Fibroblast of the aortic adventitia (primary cell): ENCODE measurements at places on chromosomes 11 and 22. TPM values are rescaled to one million over a fixed set of nuclear protein-coding genes. Genes with fewer than 3 reads are reported as not detected.

TBX10 gene
- not detected in 2 replicates for total RNA-seq

CREB3L1 gene
- total RNA-seq, result 31.6 and 37.5 TPM in 2 replicates

SMC1B gene
- 0.08 and 0.09 TPM in 2 replicates for total RNA-seq

HOATZ gene
- not detected in 2 replicates for total RNA-seq

OR5B21 gene
- not detected in 2 replicates for total RNA-seq

PHOX2A gene
- total RNA-seq, result not detected in 2 replicates

MAJIN gene
- total RNA-seq, result not detected in 2 replicates

PARVB gene
- total RNA-seq, result 23.0 and 30.6 TPM in 2 replicates
